ENCODE measurements at places on chromosomes 5 and 9. TPM values are rescaled to one million over a fixed set of nuclear protein-coding genes. Genes with fewer than 3 reads are reported as not detected.

Gene NCS1
- 19.7 TPM for total RNA-seq

Gene BTNL9
- 2.5 TPM for total RNA-seq

Gene NME5
- total RNA-seq: 0.44 TPM

Gene RNF208
- 11.2 TPM for total RNA-seq

Gene SLC23A1
- 0.28 TPM for total RNA-seq

Gene SLC22A4
- 0.28 TPM for total RNA-seq

Data from esophagus mucosa (tissue), 1 donor.